Liver (tissue), 10 donors: ENCODE measurements at places on chromosomes 6 and 20. TPM values are rescaled to one million over a fixed set of nuclear protein-coding genes. Genes with fewer than 3 reads are reported as not detected.

DNA sequence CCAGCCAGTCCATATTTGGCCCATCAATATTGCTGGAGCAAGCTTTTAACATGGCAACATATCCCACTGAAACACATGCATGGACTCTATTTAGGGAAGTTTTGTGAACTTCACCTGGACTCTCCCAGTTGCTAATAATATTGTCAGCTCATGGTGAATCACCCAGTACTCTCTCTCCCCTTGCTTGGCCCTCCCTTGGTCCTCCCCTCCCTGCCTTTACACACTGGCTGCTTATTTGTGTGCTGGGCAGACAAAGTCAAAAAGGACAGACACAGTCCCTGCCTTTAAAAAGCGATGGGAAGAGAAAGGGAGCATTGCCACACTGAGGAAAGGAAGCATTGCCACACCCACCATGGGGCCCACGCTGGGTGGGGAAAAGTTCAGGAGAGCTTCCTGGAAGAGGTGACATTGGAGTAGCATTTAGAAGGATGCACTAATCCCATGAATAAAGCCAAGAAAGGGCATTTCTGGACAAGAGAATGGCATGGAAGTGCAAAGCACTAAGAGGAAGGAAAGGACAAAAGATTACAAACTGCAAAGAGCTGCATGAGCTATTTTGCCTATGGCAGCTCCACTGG, 143.4 kb upstream of the EXOC2 start:
- no peak overlapping the region for H3K27ac ChIP-seq
- no peaks in the 10 kb centered on the region for H3K36me3 ChIP-seq
- peaks cover 7% of the 10 kb centered on the region for H3K4me1 ChIP-seq
- H3K27me3 ChIP-seq = no peaks in the 10 kb centered on the region

DNA sequence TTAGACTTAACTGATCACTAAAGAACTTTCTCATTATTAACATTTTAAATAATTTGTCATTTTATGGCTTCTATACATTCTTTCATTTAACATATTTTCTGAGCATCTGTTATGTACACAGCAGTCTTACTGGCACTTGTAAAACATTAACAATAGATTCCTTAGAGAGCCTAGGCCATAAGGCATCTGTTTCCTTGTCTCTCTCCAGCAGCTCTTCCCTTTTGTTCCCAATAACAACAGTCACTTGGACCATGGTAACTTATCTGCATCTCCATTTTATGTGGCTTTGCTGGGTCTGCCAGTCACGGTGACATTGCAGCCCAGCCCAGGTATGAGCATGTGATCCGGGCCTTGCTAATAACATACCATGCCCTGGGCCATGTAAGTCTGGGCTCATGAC, 11.7 kb upstream of the TASP1 start:
- no peak overlapping the region for H3K4me3 ChIP-seq
- DNase-seq = no peak
- H3K27ac ChIP-seq = no peak overlapping the region

CNPY3 gene
- polyA plus RNA-seq = 41.0 TPM

RCAN2 gene
- 2.8 TPM for polyA plus RNA-seq

DNA sequence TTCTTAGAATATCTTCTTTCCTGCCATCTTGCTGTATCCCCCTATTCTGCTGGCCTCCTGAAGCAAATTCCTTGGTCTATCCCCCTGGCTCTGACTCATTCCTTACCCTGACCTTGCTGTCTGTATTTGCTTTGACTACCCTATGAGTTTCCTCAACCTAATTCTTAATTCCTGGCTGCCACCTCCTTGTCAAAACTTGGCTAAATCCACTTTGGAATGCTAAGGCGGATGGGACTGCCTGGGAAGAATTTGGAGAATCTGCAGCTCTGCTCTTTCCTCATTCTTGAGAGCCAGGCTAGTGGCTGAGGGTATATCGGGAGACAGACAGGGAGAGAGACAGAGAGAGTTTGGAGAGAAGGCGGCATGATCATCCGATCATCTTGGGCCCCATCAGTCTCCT, 24.4 kb downstream of the CAP2 start:
- H3K36me3 ChIP-seq = no peaks in the 10 kb centered on the region
- no peaks in the 10 kb centered on the region for H3K27me3 ChIP-seq
- no peaks in the 10 kb centered on the region for H3K4me1 ChIP-seq

GRCh38 chr20:46333161-46333991, 25.1 kb upstream of the CDH22 start:
- no peak for DNase-seq
- no peak overlapping the region for H3K4me3 ChIP-seq
- no peak overlapping the region for H3K27ac ChIP-seq
- no peaks in the 10 kb centered on the region for H3K36me3 ChIP-seq
- H3K27me3 ChIP-seq = no peaks in the 10 kb centered on the region
- no peaks in the 10 kb centered on the region for H3K4me1 ChIP-seq

GRCh38 chr6:148285205-148285604, 57.4 kb upstream of the SASH1 start:
- H3K27me3 ChIP-seq = no peaks in the 10 kb centered on the region
- no peak overlapping the region for H3K4me3 ChIP-seq
- H3K36me3 ChIP-seq = no peaks in the 10 kb centered on the region
- DNase-seq = no peak

GRCh38 chr6:142940487-142940886, 4.5 kb downstream of the HIVEP2 start:
- H3K4me1 ChIP-seq = peaks cover 7% of the 10 kb centered on the region
- no peaks in the 10 kb centered on the region for H3K27me3 ChIP-seq
- H3K36me3 ChIP-seq = no peaks in the 10 kb centered on the region
- no peak overlapping the region for H3K4me3 ChIP-seq
- H3K27ac ChIP-seq = no peak overlapping the region
- DNase-seq = no peak

- H3K27ac ChIP-seq = no peak overlapping the region
- H3K27me3 ChIP-seq = no peaks in the 10 kb centered on the region
- peaks cover 26% of the 10 kb centered on the region for H3K4me1 ChIP-seq
- peaks cover 5% of the 10 kb centered on the region for H3K36me3 ChIP-seq
Measured at GRCh38 chr20:44367746-44368145, 12.2 kb downstream of the HNF4A start.

GRCh38 chr6:11854408-11855165, 76.0 kb upstream of the ADTRP start:
- no peaks in the 10 kb centered on the region for H3K36me3 ChIP-seq
- H3K4me3 ChIP-seq = no peak overlapping the region
- no peak for DNase-seq
